AG04450 (cell line): ENCODE measurements at places on chromosomes 12 and 14.

DNA sequence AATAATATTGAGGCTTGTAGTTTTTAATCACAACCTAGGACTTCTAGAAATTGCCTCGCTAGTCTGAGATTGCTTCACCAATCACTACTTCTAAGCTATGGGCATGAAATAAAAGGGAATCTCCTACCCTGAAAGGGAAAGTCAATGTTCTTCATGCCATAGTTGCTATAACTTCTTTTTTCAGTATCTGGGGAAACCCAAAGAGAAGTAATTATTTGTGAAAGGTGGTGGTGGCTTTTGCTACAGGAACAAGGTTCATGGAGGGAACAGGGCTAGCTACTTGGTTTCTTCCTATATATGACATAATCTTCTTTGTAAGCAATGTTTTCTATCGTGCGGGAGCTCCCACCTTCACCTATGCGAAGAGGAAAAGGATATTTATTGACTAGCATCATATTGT, 61.6 kb upstream of the DNM1L start:
- DNase-seq, result no peak

DNA sequence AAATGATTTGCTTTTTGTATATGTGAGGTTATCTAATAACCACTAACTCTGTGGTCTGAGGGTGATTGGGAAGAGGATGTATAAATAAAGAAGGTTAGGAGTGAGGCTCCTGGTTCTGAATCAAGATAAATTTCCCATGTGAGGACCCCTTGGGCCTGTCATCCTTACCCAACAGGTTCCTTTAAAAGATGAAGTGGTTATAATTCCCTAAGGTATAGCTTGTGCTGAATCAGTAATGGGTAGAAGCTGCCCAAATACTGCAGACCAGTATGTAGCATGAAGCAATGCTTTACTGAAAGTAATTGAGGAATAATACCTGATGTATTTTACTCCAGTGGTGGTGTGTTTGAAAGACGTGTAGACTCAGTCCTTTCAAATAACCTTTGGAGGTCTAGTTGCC, 8.7 kb downstream of the EID3 start:
- no peak for DNase-seq

- DNase-seq, result no peak
Observed at GRCh38 chr12:78403136-78403535, 461.4 kb upstream of the SYT1 start.

- DNase-seq, result no peak
Observed at GRCh38 chr14:35766036-35766699, 42.9 kb downstream of the RALGAPA1 start.

DNA sequence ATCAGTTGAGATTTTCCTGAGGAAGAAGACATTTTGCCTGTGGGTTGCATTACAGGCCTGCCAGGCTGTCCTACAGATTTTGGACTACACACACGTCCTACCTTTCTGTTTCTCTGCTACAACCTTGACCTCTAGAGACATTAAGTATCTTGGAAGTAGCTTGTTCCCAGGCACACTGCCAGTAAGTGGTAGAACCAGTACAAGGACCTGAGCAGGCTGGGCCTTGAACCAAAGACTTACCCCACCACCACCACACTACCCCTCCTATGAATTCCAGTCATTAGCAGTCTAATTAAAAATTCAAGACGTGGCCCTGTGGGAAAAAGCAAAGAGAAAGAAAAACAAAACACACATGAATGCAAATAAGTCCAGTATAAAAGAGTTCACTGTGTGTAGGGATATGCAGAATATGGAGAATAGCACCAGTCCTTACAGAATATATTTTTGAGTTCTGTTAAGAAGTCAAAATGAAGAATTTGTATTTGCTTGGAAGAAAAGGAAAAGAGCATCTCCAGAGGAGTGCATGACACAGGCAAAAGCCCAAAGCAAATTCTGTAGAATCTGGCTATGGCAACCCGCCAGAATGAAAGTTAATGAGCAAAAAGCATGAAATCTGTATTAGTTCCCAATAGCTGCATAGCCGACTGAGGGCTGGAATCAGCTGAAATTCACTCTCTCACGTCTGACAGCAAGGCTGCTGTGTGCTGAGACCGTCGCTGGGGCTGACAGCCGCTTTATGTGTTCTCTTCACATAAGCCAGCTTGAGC, 74.3 kb upstream of the ST8SIA1 start:
- DNase-seq, result no peak

GRCh38 chr12:110540048-110540447, 37.9 kb downstream of the RAD9B start:
- DNase-seq, result no peak

DNA sequence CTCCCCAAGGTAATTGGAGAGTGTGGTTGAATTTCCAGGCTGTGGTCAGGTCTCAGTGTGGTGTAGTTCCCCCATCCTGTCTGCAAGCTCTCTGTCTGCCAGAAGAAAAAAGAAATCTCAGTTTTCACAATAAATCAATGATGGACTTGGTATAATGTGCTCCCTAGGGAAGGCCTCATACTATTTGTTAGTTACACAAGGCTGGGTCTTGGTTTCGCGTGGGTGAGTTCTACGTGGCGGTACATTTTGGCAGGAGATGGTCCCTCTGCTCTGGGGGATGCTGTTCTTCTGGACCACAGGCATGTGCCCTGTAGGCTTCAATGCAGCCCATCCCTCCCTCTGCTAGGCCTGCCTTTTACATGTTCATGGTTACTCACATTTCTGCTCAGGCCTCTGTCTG, 206.4 kb upstream of the PELI2 start:
- DNase-seq, result no peak

- no peak for DNase-seq
Observed at GRCh38 chr12:76310110-76310509, 38.1 kb downstream of the BBS10 start.

GRCh38 chr14:23929822-23930294, 23.7 kb upstream of the DHRS4 start:
- DNase-seq, result peak; percentile 53

- no peak for DNase-seq
Observed at GRCh38 chr12:57355734-57356133, 75.1 kb downstream of the R3HDM2 start.

GRCh38 chr12:132094269-132094891, 49.7 kb downstream of the DDX51 start:
- no peak for DNase-seq

DNA sequence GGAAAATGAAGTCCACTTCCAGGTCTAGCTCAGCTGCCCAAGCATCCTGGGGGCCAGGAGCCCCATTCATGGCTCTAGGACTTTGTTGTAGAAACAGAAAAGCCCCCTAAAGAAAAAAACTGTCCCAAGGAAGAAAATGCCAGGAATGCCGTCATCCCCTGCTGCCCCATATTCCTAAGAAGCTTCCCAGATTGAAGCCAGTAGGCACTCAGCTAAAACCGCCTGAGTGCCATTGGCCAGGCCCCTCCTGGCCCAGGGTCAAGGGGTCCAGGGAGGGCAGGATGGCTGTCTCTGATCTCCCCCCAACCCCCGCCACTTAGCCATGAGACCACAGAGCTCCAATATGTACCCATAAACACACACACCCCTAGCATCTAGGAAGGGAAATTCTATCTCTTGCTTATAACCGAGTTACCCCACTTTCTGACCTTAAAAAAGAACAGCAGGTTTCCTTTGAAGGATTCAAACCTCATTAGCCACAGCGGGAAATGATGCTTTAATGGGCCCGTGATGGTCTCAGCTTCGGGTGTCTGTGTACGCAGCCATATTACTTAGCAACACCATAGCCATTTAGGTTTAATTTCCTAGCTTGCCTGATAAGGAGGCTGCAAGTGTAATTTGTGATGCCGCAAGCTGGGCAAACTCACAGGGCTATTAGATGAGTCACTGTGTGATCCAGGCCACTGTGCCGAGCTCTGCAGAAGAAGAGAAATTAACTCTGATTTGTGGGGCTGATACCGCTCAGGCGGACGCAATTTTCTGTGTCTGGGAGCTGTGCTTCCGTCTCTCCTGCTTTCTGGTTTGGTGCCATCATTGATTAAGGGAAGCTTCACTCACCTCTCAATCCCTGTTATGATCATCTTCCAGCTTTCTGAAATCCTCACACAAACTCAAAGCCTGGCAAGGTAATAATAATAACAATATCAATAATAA, 84.2 kb downstream of the GCH1 start:
- DNase-seq, result no peak

DNA sequence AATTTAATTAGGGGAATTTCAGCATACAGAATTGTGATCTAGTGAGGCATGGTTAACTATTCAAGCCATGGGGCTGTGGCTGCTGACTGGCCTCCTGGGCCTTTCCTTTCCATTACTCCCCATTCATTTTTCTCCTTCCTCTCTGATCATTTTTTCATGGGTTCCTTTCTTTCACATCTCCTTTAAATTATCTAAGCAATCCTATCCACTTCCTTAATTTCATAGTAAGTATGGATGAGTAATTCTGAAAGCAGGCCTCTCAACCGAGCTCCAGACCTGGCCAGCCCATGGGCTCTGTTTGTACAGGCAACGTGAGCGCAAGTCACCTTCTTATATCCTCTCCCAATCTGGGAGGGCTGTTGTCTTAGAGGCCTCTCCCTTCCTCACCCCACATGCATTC, 13.4 kb downstream of the CKAP4 start:
- no peak for DNase-seq

DNA sequence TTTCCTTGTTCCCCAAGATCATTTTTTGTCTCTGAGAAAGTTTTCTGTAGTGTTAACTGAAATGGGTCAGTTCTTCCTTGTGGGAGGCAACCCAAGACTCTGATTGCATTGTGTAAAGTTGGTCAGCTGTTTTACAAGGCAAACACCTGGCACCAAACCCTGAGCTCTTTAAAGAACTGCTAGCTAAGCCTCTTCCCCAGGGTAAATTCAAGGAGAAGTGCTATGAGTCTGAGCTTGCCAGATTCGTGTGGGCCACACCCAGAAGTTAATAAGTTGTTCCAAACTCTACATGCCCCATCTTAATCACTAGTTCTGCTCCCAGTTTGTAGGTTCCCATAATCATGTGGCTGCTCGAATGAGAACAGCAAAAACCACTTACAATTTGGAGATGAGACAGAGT, 214.5 kb downstream of the BTG1 start:
- no peak for DNase-seq

DNA sequence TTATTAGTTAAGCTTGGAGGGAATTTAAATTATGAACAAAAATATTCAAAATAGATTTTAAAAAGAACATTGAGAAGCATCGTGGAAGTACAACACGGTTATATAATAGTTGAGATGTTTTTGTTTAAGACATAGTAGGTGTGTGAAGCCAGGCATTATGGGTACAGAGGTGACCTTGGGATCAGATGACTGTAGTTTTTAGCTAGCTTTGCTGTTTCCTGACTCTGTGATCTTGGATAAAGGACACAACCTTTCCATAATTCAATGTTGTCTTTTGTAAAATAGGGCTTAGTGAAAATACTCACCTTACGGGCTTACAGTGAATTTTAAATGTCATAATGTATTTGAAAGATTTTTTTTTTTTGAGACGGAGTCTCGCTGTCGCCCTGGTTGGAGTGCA, 239.7 kb downstream of the SLC2A13 start:
- no peak for DNase-seq

- no peak for DNase-seq
Observed at GRCh38 chr12:100403446-100403845, 46.6 kb downstream of the SLC17A8 start.

DNA sequence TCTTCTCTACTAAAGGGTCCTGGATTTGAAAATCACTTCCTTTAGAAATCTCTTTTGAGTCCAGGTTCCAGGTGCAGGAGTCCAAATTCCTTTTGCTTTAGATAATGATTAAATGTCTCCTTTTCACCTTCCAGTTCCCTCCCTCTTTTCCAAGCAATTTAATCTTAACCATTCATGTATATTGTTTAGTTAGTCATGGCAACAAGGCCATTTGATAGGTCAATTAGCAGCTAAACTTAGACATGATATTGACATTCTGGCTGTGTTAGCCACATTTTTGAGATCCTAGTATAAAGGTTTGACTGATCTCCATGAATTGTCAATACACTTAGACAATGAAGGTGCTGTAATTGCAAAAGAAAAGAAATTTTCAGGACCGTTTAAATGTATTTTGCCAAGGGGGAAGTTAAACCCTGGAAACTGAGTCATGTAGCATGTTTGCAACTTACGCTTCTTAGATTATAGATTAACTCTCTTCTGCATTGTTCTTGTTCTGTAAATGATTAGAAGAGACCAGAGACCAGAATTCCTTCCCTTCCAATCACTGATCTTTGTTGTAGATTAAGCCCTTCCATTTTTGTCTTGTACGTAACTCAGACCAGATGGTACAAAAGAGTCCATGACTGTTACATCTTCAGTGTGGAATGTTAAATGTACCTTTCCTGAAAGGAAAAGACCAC, 12.4 kb upstream of the C12orf75 start:
- DNase-seq, result no peak

DNA sequence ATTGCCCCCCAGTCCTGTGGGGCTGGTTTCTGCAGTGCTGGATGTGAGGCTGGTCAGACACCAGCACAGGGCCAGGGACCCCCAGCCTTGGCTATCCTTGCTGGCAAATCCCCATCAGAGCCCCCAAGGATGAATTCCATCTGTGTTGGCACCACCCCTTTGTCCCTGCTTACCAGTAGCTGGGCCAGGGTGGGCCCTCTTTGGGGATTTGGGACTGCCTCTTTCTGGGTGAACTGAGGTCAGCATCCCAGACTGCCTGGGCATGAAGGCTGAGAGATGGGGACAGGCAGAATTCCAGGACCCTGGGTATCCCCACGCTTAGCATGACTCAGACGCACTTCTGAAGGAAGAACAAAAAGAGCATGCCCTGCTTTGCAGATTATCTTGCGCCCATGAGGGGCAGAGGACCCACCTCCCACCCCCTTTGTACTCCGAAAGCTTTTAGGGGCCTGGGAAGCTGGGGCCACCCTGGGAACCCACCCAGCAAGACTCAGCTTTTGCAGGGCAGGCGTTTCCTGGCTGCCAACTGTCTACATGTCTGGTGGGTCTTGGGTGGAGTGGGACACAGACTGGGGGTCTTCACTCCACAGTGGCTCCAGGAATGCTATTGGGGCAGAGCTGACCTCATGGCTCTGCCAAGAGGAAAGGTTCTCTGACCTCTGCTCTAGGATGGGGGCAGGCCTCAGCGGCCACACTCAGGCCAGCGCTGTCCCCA, 26.8 kb downstream of the RFLNA start:
- no peak for DNase-seq

DNA sequence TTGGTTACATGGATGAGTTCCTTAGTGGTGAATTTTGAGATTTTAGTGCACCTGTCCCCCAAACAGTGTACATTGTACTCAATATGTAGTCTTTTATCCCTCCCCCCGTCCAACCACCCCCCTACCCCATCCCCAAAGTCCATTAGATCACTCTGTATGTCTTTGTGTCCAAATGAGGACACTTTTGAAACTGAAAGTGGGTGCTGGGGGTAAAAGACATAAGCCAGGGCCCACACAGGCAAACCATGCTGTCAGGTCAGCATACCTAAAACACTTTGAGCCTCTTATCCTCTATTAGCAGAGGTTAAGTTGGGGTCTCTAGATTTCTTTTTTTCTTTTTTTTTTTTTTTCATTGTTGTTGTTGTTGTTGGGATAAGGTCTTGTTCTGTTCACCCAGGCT, 31.3 kb upstream of the KICS2 start:
- no peak for DNase-seq

DNA sequence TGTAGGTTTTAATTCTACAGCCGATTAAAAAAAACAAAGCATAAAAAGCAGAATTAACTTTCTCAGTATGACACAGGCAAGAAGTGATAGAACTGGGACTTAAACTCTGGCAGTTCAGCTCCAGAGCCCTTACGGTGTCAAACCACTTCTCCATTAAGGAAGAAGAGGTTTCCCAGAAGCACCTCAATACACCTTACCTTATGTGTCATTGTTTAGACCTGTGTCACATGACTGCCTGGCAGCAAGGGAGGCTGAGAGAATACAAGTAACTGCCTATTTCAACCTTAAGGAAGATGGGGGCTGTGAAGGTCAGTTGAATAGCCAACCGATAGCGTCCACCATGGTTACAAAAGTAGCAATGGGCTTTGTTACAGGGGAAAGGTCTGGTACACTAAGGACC, 54.6 kb upstream of the ARHGAP5 start:
- no peak for DNase-seq

GRCh38 chr12:115190010-115190770, 506.2 kb upstream of the TBX3 start:
- no peak for DNase-seq
